ENCODE measurements at places on chromosomes 7 and 10.

DNA sequence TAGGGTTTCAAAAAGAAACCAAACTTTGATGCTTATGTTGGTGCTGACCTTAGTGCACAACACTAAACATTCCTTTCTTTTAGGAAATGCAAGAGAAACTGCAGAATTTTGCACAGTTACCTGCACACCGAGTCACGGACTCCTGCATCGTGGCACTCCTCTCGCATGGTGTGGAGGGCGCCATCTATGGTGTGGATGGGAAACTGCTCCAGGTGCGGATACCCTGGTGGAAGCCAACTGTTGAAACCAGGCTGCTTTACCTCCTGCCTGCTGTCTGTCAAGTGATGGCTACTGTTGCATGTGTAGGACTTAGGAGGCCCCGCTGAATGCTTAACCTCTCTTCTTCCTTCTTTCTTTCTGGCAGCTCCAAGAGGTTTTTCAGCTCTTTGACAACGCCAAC lies 11.7 kb downstream of the CASP2 start:
- no peak for DNase-seq

GRCh38 chr10:5894873-5895272 lies 4.8 kb downstream of the FBH1 start:
- no peak for DNase-seq

DNA sequence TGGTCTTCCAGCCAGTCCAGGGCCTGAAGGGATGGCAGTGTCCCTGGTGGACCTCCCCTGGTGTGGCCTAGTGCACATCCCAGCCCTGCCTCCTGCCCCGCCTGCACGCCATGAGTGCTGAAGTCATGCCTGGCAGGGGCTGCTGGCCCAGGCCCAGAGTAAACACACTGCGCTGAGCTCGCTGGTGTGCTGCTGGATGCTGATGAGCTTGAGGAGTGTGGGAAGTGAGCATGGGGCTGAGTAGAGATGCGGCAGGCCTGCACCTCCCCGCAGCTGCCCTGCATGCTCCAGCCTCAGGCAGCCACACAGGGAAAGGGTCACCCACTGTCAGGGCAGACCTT lies 43.2 kb downstream of the HTRA1 start:
- peak; percentile 72 for DNase-seq

GRCh38 chr7:79620291-79620690 lies 166.8 kb upstream of the MAGI2 start:
- no peak for DNase-seq

DNA sequence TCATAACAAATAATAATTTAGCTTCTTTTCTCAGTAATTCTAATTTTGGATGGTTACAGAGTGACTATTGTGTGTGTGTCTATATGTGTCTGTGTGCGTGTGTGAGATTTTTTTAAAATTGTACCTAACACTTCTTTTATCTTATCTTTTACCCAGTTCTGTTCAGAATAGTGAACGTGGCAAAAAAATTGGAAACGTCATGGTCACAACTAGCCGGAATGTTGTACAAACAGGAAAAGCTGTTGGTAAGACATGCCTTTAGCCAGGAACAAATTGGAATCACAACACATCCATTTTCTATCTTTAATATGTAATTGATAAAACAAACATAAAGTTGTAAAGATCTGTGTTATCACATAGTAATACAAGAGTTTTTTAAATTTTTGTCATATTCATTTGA lies 85.4 kb downstream of the AVL9 start:
- no peak for DNase-seq
